Stimulated activated CD4-positive, alpha-beta T cell treated with anti-CD3 and anti-CD28 coated beads, Interleukin-4, amount 100 ng/mL, for 4 hours (primary cell): ENCODE measurements at places on chromosomes 12 and 14.

- no peak for DNase-seq
Measured at GRCh38 chr14:28756884-28757570, 9.6 kb upstream of the FOXG1 start.

- no peak for DNase-seq
Measured at GRCh38 chr12:47020211-47020821, 59.1 kb upstream of the PCED1B start.

- no peak for DNase-seq
Measured at GRCh38 chr12:92088805-92089204, 56.8 kb downstream of the BTG1 start.

- DNase-seq = no peak
Measured at GRCh38 chr14:54348923-54349620, 47.7 kb upstream of the CDKN3 start.

DNA sequence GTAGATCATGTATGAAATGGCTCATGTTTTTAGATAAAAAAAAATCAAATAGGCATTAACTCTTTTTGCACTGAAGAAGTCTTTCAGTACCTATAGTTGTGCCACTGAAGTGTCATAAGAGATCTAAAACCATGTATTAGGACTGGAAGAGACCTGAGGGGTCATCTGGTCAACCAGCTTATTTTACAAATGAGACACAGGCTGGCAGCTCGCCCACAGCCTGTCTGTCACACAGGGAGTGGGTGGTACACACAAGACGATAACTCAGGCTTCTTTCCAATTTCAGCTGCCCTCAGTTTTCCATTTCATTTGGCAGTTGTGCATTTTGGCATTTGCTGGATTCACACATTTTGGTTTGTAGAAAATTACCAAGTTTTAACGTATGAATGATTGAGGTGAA is 34.7 kb downstream of the C12orf75 start:
- no peak for DNase-seq

DNA sequence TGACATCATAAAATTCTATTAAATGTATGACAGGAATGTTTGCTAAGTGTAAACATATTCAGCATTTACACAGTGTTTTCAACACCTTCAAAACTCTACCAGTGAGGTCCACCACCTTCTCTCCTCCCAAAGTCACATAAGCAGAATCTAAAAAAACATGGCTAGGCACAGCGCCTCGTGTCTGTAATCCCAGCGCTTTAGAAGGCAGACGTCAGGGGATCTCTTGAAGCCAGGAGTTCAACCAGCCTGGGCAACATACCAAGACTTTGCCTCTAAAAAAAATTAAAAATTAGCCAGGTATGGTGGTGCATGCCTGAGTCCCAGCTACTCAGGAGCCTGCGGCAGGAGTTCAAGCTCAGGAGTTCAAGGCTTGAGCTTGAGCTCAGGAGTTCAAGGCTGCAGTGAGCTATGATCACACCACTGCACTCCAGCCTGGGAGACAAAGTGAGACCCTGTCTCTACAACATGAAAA is 30.0 kb downstream of the NUMB start:
- no peak for DNase-seq

DNA sequence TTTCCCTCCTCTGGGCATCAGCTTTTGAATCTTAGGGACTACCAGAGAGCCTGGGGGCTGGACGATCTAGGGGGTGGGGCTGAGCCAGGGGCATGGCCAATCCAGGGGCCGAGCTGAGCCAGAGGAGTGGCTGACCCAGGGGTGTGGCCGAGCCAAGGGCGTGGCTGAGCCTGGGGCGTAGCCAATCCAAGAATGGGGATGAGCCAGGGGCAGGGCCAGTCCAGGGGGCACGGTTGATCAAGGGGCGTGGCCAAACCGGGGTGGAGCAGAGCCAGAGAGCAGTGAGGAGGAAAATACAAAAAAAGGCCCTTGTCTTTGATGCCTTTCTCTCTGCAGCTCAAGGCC is 219.3 kb upstream of the NOS1 start:
- DNase-seq = no peak

DNA sequence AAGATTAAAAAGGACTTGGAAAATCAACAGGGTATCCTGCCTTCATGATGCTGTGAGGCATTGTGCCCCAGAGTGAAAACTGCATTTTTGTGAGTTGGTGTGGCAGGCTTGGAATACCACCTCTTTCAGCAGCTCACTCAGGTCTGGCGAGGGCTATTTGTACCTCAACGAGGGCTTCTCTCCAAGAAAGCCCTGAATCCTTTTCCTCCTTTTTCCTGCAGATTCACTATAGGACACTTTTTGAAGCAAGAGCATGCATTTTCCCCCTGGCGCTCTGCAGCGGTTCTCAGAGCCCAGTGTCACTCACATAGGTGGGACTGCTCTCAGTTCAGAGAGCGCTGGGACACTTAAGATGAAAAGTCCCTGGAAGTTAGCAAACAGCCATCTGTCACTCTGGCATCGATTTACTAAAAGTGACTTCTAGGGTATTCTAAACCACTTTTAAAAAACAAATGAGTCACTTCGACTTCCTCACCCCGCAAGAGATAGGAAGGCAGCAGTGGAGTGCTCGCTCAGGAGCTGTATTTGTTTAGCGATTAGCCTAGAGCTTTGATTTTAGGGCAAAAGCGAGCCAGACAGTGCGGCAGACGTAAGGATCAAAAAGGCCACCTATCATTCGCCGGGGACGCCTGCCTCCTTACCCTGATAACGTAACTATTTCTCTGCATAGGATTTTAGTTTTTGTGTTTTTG is 782 bp upstream of the LGR5 start:
- no peak for DNase-seq

- no peak for DNase-seq
Measured at GRCh38 chr12:62078020-62078419, 182.2 kb upstream of the USP15 start.

DNA sequence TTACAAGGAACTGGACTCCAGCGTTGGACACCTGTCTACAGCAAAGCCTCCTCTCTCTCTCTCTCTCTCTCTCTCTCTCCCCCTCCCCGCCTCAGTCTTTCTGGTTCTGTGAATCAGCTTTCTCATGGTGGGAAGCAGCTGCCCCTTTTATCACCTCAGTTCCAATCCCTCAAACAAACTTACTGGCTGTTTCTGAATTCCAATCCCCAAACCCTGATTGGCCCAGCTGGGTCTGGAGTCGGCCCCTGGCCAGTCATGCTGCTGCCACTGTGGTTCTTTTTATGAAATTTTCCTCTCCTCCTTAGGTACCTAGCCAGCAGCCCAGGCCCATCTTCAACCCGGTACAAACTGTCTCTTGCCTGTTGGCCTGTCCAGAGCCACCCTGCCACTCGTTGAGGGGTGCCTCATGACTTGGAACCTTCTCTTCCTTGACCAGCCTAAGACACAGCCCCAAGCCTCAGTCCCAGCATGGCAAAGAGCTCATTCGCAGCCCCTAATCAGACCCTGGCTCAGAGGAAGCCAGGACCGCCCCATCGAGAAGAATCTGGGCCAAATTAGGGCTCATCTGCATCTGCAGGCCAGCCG is 9.4 kb upstream of the MORN3 start:
- DNase-seq = no peak

DNA sequence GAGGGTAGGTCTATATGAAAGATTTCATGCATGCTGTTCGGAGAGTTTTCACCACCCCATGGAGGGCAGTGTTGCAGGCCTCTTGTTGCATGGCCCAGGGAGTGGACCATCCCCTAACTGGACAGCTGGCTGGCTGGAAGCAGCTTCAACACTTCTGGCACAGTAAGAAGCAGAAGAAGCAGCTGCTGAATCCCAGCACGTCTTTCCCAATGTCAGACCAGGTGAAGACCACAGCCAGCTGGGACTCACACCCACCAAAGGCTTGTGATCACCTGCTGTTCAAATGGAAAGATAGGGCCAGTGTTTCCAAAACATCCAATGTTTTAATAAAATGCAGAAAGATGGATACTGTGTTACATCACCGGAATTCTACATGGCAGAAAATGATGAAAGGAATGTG is 1423.6 kb downstream of the AACS start:
- no peak for DNase-seq

GRCh38 chr14:56570295-56570694 is 9.3 kb upstream of the TMEM260 start:
- DNase-seq = no peak

- DNase-seq = no peak
Measured at GRCh38 chr12:67797753-67798152, 149.2 kb downstream of the DYRK2 start.

GRCh38 chr14:102201776-102202175 is 62.1 kb downstream of the WDR20 start:
- no peak for DNase-seq

DNA sequence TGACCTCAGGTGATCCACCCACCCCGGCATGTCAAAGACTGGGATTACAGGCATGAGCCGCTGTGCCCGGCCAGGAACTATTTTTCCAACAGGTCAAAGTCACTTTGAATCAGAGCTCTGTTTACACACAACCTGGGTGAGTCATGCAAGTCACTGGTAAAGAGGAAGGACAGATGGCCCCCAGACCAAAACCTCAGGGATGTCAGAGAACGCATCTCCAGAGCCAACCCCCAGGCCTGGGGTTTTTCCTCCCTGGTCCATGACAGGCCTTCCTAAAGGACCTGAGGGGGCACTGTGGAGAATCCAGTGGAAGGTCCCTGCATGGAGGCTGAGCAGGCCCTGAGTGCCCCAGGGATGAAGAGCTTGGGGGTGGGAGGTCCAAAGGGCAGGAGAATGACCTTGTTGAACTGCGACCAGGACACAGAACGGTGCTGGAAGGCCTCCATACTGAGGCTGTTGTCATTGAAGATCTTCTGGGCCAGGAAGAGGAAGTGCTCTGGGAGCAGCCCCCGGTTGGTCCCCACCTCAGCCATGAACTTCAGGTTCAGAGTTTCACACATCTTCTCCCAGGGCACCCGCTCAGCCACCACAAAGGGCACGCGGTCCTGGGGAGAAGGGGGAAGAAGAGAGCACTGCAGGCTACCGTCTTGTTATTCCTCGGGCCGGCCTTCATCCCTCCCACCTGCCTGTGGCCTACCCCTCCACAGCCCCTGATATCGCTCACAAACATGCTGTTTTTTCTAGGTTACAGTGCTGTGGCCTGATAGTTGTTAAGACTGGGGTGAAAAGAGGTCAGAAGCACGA is 9.1 kb downstream of the STAT6 start:
- DNase-seq = no peak

DNA sequence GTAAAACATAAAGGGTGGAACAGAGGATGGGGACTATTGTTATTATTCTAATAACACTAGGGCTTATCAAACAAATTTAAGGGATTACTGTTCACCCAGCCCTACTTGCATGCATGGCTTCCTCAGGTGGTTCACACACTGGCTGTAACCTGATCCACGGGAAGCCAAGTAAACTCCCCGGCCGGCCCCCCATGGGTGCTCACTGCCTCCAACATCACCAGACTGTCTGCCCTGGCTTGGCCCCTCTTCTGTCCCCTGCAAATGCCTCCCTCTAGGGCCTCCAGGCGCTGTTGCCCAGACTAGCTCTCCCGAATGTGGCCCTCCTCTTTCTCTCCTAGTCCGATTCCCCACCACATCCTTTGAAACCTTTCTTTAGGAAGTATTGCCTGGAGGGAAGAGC is 18.6 kb downstream of the FAIM2 start:
- DNase-seq = no peak

DNA sequence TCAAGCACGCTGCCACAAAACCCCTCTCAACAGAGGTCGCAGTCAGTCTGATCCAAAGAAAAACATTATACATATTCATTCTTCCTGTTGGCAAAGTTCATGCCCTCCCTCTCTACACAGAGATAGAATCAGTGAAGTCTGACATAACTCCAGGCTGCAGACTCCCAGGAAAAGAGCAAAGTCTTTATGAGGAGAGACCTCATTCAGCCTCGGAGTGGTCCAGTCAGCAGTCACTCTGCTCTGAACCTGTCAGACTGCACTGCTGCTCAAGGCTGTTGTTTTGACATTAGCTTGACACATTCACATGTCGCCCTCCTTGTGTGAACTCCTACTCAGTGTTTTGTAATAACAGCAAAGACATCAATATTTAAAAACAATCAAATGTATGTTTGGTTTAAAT is 241.2 kb upstream of the G2E3 start:
- DNase-seq = no peak

GRCh38 chr14:104291123-104292000 is 153.0 kb downstream of the KIF26A start:
- no peak for DNase-seq

DNA sequence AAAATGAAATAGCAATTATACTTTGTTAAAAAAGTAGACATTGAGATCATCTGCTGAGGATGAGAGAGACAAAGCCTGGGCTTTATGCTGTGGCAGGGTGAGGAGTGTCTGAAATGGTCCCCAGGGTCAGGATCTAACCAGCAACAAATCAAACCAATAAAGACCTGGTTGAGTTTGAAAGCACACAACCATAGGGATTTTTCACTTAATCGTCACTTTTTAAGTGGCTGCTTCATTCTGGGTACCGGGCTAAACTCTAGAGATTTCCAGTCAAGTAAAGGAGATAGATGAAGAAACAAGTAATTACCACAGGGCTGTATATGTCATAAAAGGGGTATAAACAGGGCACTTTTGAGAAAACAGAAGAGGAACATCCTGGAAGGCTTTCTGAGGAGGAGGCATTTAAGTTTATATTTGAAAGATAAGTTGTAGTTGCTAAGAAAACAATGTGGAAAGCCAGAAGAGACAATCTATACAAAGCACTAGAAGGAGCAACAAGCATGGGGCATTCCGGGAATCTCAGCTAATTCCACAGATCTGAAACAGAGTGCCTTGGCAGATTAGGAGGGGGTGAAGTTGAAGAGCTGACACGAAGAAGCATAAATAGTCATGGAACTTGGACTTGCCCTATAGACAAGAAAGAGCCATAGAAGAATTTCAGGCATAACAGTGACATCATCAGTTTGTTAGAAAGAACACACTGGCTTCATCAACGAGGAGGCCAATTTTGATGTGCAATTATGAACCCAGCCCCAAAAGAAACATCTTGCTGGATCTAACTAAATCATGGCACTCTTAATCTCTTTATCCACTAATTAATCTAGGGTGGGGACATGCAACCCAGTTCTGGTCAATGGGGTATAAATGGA is 46.9 kb upstream of the FRS2 start:
- DNase-seq = no peak

DNA sequence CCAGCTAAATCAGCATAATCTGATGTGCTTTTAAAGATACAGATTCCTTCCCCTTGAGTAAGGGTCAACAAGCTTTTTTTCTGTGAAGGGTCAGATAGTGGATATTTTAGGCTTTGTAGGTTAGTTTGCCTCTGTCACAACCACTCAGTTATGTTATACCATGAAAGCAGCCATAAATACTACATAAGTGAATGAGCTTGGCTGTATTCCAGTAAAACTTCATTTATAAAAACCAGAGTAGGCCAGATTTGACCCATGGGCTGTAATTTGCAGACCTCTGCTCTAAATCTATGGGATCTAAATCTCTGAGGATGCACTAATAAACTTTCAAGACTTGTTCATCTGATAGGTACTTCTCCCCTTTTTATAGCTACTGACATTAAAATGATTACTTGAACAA is 47.7 kb downstream of the LEMD3 start:
- DNase-seq = no peak

GRCh38 chr12:108107293-108107692 is 21.8 kb upstream of the WSCD2 start:
- DNase-seq = no peak
